ENCODE measurements at places on chromosomes 1 and 21.

DNA sequence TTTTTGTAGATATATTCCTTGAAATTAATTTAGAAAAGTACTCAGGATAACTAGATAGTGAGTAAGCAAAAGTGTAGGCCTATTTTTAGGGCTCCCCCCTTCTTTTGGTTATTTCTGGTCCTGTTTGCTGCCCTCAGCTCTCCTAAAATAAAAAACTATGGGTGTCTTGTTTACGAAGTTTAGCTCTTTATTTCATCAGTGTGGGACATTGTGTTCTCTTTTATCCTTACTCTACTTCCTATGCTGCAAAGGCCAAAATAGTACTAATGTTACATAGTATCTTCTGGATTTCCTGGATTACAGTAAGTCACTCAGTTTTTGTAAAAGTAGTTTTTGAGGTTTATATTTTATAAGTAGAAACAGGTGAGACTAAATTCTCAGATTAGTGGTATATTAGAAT lies 15.4 kb downstream of the CEP350 start:
- no peak for DNase-seq

- DNase-seq: no peak
Observed at GRCh38 chr1:151802372-151802771, 2.8 kb downstream of the LINGO4 start.

DNA sequence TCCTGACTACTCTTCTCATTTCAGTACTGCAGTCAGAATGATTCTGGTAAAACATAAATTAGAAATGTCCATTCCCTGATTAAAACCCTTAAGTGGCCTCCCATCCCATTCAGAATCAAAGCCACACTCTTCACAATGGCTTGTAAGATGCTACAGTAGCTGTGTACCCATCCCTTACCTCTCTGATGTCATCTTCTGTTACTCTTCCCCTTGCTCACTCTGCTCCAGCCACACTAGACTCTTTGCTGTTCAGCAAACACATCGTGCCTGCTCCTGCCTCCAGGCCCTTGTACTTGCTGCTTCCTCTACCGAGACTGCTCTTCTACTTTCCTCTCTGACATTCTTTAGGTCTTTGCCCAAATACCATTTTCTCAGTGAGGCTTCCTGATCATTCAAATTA lies 4.3 kb upstream of the GPX7 start:
- no peak for DNase-seq

GRCh38 chr1:226029093-226029496 lies 30.0 kb upstream of the SDE2 start:
- DNase-seq: no peak

- DNase-seq: no peak
Observed at GRCh38 chr1:151175863-151176262, at the start of gene TMOD4. Gene TMOD4, minus strand, starts transcription at chr1:151175981. Its CDS starts 1,106 bp downstream, at chr1:151174875.

GRCh38 chr21:41895643-41896493 lies 16.7 kb upstream of the PRDM15 start:
- peak; percentile 44 for DNase-seq

- no peak for DNase-seq
Observed at GRCh38 chr1:164587617-164588501, 28.9 kb downstream of the PBX1 start.

DNA sequence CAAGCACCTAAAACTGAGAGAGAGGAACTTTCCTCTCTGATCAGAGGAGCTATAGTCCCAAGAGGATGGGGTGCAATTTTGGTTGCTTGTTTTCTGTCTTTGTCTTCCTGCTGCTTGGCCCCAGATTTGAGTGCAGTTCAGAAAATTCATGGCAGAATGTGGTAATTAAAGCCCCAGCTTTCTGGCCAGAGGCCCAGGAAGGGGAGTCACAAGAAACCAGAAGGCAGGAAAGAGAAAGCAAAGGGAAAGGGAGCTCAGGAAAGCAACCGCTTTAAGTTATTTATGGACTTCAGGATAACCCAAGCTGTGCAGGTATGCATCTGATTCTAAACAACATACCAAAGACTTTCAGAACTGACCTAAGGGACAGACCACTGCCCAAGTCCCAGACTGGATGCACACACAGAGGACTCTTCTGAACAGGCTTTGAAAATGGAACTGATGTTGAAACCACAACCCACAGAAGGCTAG lies 88.8 kb downstream of the ST3GAL3 start:
- DNase-seq: no peak

- DNase-seq: no peak
Observed at GRCh38 chr1:167964646-167965045, 27.8 kb upstream of the MPC2 start.

- no peak for DNase-seq
Observed at GRCh38 chr1:14128096-14128495, 428.1 kb downstream of the PRDM2 start.

DNA sequence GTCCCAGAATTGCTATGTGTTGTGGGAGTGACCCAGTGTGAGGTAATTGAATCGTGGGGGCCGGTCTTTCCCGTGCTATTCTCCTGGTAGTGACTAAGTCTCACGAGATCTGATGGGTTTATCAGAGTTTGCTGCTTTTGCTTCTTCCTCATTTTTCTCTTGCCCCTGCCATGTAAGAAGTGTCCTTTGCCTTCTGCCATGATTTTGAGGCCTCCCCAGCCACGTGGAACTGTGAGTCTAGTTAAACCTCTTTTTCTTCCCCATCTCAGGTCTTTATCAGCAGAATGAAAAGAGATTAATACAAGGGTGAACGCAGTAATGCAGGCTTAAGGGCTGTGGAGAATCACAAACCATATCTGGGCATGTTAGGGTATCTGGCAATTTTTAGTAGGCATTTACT lies 624.0 kb downstream of the USP25 start:
- DNase-seq: no peak

DNA sequence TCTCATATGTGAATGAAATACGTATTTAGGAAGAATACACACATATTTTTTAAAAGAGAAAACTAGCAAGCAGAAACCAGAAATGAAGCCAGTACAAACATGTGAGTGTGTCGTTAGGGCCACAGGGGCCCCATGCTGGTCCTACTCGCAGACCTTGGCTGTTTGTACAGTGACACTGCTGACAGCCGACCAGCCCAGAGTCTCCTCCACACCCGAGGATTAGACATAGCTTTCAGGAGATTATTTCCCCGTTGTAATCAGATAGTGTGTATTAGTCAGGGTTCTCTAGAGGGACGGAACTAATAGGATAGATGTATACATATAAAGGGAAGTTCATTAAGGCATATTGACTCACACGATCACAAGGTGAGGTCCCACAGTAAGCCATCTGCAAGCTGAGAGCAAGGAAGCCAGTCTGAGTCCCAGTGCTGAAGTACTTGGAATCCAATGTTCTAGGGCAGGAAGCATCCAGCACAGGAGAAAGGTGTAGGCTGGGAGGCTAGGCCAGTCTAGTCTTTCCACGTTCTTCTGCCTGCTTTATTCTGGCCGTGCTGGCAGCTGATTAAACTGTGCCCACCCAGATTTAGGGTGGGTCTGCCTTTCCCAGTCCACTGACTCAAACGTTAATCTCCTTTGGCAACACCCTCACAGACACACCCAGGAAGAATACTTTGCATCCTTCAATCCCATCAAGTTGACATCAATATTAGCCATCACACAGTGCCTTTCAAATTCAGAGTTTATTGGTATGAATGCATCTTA lies 51.2 kb downstream of the DIP2A start:
- DNase-seq: no peak

DNA sequence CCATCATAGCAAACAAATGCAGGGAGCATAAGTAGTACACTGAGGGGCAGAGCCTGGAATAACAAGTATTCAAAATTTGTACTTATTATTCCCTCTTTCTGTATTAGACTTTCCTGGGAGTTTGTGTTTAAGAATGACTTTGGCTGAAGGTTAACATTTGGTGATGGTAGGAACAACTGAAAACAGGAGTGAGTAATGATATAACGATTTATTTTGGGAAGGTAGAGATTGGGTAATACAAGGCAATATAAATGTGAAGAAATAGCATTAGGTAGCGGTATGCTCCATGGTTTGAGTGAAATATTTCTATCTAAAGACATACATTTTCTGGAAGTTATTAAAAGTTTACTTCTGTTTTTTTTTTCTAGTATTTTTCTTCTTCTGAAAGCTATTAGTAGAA lies 18.5 kb upstream of the C1orf21 start:
- DNase-seq: no peak

GRCh38 chr1:31376375-31377134 lies 3.7 kb upstream of the FABP3 start:
- no peak for DNase-seq

GRCh38 chr1:227257964-227258363 lies 60.3 kb downstream of the CDC42BPA start:
- DNase-seq: no peak

DNA sequence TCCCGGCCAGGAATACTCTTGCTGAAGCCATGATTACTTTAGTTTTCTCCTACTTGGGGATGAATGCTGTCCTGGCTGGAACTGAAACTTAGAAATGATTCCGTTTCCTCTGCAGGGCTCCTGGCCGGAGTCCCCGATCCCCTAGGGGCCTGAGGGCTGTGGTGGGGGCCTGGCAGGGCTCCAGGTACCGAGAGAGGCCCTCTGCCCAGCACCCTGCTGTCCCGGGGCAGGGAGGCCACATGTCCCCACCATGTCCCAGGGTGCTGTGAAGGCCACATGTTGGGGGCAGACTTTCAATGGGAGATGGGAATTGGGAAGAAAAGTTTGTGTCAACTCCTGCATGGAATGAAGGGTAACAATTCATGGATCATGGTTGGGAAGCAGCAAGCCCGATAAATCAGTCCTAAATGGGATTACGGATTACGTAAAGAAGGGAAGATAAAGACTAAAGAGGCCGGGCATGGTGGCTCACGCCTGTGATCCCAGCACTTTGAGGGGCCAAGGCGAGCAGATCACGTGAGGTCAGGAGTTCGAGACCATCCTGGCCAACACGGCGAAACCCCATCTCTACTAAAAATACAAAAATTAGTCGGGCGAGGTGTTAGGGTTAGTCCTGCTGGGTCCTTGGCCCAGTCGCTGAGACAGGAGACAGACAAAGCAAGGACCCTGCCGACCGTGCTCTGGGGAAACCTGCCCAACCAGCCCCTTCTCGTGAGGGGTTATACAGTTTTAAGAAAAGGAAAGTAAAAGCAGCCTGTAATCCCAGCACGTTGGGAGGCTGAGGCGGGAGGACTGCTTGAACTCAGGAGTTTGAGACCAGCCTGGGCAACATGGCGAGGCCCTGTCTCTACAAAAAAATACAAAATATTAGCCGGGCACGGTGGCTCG lies 37.6 kb downstream of the MORN1 start:
- no peak for DNase-seq

DNA sequence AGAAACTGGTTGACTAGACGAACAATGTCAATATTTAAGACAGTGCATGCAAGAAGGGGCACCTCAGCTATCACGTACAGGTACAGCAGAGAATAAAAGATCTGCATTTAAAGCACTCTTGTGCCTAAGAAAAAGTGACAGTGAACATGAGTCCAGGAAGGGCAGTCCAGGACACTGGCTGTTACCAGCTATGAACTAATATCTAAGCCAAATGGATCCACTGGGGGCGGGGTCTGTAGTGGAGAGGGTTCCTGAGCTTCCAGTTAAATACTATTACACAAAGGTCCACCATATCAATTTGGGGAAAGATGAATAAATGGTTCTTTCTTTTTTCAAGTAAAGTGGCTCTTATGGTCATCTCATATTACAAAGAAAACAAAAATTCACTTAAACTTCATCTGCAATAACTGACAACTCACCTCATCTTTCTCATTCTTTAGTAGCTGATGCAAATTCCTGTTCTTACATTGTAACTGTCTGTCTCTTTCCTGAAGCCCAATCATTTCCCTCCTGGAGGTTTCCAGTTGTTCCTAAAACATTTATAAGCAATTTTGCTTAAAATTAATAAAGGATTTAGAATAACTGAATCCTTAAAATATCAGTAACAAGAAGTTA lies 24.5 kb downstream of the SSX2IP start:
- no peak for DNase-seq

DNA sequence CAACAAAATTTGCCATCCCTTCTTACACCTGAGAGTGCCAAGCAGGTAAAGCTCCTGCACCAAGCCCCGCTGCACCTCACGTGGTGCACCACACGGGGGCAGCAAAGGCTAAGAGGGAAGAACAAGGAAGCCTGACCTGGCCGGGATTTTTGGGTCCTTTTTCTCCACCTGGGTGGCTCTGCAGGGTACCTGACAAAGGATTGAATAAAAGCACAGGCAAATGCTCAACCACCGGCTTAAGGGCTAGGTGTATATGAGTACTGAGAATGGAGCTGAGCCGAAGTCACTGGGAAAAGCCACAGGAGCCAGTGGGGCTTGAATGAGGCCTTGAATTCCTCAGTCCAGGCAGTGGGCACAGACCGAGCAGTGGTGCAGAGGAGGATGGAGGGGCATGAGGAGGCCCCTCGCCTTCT lies 36.4 kb downstream of the ZNF697 start:
- peak; percentile 34 for DNase-seq

DNA sequence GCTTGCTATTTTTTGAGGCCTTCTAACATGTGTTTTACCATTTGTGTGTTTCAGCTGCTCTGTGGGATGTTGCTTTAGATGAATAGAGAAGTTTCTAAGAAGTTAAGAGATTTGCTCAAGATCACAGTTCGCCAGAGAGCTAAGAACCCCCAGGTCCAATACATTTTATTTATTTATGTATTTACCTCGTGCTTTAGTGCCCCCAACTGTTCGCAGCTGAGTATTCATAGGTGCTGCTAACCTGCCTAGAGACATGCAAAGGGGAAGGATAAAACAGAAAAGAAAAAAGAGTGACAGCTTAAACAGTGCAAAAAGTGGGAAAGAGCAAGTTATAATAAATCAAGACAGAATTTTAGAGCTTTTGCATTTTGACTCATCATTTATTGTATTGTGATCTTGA lies 31.1 kb downstream of the NFYC start:
- no peak for DNase-seq

DNA sequence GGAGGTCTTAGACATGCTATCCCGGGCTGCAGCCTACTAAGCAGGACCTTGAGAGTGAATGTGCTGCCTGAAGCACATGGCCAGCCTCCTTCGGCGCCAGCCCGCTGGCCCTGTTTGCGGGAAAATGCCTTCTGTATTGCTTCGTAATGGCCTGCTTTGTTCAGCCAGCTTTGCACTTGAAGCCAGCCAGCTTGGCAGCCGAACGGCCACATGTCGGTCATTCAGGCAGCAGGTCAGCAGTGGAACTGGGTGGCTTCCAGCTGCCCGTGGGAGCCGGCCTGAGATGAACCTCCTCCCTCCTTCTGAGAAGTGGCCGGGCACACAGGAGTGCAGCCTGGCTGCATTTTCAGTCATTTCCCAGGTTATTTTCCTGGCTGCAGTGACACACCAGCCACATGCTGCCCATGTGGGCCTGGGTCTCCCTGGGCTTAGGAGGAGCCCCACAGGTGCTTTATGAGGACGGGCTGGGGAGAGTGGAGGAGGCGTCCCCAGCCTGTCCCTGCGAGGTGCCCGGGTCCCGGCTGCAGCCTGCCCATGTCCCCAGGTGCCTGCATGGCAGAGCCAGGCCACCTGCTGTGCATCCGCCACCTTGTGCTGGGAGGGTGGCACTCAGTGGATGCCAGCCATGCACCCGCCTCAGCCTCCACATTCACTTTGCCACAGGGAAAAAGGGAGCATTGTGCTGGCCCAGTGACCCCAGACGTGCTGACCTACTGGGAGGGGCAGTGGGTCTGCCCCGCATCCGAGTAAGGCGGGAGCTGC lies 103.5 kb downstream of the SIK1 start:
- no peak for DNase-seq

GRCh38 chr21:31710586-31710985 lies 21.3 kb downstream of the SCAF4 start:
- no peak for DNase-seq

GRCh38 chr1:43220905-43221778 lies 48.6 kb upstream of the TMEM125 start:
- no peak for DNase-seq

Measured in CD4-positive, alpha-beta T cell treated with Interleukin-15 for 4 hours (primary cell).